ENCODE measurements at places on chromosomes 6 and 20.

DNA sequence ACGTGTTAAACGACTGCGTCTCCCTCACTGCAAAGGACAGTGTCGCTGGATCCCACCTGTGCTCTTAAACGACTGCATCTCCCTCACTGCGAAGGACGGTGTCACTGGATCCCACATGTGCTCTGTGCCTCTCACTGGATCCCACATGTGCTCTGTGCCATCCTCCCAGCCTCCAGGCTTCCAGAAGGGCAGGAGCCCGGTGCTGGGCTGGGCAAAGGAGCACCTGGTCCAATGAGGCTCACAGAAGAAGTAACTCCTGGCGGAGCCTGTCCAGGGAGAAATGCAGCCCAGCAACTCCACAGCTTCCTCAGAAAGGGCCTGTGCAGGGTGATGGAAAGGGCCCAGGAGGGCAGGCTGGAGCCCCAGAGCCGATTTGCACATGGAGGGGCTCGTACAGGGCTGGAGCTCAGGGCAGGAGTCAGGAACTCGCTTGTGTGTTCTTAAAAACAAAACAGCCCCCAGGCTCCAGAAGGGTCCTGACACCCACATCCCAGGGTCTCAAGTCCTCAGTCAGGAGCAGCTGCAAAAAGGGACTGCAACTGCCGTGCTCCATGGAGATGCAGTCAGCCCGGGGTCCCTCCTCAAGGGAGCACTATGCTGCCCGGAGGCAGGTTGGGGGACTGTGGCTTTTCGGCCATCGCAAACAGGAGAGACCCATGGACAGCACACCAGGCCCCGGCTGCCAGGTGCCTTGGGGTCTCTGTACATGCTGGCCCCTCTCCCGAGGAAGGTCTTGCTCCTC is 52.7 kb downstream of the DLL1 start:
- no peak for DNase-seq

DNA sequence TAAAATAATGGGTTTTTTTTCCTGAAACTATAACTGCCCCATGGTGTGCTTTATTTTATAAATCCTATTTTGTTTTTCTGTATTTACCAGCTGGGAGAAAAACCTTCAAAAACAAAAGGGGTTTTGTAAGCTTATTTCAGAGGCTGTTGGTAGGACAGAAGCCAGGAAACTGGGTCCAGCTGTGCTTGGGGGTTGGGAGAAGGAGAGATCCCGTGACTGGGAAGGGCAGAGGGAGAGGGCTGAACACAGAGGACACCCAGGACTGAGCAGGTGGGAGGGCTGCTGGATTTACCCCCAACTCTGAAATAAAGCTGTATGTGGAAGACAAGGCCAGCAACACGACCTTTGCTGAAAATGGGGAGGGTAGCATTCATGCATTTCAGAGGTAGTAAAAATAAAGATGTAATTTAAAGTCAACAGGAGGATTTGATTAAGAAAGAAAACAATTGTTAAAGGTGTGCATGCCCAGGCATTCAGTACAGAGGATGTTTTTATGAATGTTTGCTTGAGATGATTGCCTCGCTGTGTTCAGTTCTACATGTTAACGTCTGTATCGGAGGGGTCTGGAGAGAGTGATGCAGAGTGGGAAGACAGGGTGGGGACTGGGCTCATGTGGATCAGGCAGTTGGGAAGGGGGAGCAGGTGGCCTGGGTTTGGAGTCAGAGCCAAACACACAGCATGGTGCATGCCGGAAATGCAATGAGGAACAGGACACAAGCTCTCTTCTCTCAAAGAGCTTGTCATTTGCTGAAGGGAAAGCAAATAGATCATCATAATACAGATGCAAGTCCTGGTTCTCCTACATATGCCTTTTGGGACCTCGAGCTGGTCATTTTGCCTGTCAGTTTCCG is 21.4 kb downstream of the ARFGEF3 start:
- no peak for DNase-seq

DNA sequence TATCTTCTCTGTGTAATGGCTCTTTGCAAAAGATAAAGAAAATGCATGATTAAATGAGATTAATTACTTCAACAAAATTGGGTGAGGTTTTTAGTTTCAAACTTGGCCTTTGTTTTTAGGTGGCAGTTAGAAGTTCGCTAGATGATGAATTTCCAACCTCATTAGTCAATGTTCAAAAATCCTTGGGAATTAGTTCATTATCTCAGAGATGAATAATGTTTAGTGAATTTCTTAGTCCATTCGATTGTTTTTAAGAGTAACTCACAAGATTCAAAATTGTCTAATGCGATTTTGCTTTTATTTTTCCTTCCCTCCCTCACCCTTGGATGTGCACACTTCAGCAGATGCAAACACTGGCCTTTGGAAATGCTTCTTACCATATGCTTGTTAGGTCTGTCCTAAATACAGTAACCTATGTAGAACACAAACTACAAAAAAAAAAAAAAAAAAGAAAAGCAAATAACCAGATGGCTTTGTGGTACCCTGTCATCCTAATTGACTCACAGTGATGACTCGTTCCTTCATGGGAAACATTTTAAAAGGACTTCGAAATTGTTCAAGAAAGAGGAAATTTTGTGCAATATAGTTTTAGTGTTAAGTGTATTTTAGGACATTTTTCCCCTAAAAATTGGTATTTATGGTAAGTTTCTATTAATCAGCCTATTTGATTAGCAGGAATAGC is 66.7 kb downstream of the FAM229B start:
- no peak for DNase-seq

- no peak for DNase-seq
Measured at GRCh38 chr20:60361761-60362395, 403.7 kb downstream of the CDH26 start.

DNA sequence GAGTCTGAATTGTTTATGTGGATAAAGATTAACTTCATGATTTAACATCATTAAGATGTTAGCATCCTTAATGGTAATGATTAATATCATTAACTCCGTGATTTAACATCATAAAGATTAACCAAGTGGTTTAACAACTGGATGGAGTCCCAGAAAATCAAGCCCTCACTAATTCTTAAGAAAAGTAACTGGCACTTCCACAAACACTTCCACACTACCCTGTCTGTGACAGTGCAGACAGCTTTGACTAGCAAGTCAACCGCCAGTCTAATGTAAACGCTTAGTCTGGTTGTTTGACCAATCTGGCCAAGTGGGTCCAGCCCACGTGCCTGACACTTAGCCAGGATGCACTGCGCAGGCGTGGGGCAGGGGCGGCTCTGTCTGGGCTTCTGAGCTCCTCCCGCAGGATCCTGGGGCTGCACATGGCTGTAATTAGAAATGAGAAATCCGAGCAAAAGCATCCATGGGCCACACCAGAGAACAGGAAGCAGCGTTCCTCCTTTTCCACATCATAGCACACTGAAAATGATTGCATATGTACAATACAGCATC is 424.2 kb downstream of the FOXA2 start:
- no peak for DNase-seq

DNA sequence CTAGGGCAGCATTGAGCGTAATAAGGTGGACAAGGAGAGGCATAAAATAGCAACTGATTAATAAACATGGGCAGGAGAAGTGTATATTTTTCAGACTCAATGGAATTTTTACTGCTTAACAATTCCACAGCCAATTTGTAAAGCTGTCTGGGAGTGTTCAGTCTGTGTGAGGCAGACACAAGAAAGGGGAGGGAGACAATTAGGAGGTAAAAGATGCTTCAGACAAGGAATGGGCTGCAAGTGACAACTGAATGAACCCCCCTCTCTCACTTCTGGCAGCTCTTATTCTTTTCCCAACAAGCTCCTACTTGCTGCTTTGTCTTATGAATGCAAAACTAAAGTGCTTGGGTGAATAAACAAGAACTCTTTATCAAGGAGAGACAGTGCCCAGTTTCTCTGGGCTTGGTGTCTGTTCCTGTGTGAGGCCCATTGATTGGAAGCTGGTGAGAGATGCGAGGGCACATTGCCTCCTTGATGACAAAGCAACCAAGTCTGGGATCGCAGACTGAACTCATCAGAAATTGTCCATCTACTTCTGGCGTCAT is 575.3 kb downstream of the RNF144B start:
- no peak for DNase-seq

DNA sequence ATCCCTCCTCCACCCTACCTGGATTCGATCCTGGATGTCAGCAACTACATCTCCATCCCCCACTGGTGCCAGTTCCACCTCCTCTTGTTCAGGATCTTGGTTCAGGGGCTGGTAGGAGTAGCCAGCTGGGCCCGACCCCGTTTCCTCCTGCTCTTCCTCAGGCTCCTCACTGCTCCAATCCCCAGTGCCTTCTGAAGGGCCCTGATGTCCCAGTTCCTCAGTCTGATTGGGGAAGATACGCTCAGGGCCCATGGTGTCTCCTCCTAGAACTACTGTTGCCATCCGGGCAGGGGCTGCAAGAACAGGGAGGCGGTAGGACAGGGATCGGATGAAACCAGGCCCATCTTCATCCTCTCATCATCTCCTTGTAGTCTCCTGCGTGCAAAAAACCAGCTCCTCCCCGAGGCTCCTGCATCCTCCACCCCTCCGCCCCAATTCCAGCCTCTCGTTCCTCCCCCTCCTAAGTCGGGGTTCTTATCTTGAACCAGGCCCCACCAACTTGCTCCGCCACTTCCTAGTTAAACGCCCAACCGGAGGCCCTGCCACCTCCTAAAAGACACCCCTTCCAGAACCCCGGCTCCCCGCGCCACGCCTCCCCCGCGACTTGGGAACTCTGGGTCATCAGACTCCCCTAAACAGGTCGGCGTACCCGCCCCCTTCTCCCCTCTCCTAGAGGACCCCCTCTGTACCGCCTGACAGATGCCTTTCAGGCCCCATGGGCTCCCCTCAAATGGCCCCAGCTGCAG is 476 bp downstream of the MEA1 start:
- no peak for DNase-seq

- no peak for DNase-seq
Measured at GRCh38 chr6:47650553-47651432, 47.6 kb upstream of the ADGRF4 start.

GRCh38 chr6:30857112-30857511 is 27.2 kb upstream of the DDR1 start:
- DNase-seq, result no peak

- no peak for DNase-seq
Measured at GRCh38 chr20:17579369-17580039, 9.6 kb downstream of the DSTN start.

- no peak for DNase-seq
Measured at GRCh38 chr6:34383161-34383631, 9.3 kb downstream of the NUDT3 start.

DNA sequence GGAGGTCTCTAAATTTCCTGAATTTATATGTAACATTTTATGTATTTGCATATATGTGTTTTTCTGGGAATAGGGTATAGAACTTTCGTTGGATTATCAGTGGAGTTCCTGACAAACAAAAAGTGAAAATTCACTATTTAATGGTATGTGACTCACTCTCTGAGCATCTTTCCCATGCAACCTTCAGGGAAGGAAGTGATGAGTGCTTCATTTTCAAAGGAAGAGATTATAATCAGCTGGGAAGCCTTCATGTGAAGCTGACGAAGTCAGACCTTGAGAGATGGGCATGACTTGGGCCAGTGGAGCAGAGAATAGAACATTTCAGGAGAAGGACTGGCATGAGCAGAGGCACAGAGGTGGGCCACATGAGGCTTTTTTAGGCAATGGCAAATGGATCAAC is 72.7 kb downstream of the FAXC start:
- no peak for DNase-seq

DNA sequence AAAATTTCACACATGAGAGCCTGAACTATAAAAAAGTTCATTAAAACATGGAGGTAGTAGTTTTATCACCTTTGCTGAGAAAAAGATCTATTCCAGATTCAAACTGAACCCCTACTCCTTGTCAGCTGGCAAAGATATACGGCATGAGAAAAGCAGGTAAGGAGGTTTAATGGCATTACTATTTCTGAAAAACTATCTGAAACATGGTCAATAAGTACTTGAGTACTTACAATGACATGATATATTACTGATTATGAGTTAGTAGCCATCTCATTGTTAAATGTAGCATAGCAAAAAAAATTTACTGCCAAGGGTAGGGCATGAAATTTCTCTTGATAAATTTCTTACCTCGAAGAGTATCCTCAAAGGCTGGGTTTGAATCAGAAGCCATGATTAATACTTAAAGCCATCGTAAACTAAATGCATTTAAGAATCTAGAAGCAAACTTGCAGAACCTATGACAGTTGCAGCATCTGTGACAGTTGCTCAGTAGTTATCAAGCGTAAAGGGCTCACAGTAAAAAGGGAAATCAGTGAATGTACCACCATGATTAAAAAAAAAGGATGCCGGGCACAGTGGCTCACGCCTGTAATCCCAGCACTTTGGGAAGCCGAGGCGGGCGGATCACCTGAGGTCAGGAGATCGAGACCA is 8.7 kb downstream of the SLC17A5 start:
- no peak for DNase-seq

GRCh38 chr20:26243731-26244130 is 547.1 kb upstream of the ZNF337 start:
- DNase-seq, result no peak

GRCh38 chr6:109446072-109446471 is 5.5 kb downstream of the SMPD2 start:
- DNase-seq, result no peak

DNA sequence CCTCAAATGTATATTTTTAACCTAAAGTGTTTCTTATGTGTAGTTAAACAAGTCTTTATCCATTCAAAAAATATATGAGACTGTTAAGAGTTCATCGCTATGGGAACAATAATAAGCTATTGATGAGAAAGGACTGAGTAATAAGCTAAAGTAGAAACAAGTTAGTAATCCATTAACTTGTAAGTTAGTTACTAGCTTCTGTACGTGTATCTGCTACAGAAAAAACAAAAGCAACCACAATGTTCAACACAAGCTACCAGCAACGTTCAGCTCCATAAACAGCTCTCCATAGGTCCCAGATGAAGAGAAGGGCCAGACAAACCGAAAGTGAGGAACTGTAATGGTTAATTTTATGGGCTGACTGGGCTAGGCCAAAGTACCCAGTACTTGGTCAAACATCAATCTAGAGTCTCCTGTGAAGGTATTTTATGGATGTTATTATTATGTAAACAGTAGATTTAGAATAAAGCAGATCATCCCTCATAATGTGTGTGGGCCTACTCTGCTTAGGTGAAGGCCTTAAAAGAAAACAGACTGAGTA is 33.8 kb upstream of the FAM135A start:
- no peak for DNase-seq

GRCh38 chr6:135329851-135330803 is 149.0 kb downstream of the MYB start:
- DNase-seq, result no peak

GRCh38 chr20:58930496-58930895 is 50.6 kb upstream of the NELFCD start:
- no peak for DNase-seq

DNA sequence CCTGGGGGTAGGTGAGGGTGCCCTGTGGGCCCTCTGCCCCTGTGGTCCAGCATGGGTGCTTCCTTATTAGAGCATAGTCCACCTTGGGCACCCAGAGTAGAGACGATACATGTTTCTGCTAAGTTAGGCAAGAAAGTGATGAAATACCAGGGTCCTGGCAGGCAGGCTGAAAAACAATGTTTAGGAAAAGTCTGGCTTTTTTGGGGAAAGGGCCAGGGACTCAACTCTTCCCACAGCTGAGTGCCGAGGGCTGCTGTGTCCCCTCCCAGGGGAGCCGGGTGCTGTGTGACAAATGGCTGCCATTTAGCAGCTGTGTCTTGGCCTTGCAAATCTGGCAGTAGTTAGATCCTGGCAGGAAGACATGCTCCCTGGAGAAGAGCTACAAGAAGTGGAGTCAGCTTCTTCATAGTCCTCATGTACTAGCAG is 61.5 kb downstream of the RREB1 start:
- DNase-seq, result no peak

Measured in activated T-cell treated with anti-CD3 and anti-CD28 coated beads for 1 hour (primary cell).